ENCODE measurements at places on chromosomes 5 and 9.

- DNase-seq: no peak
These were observed 81.0 kb downstream of the WWC1 start for GRCh38 chr5:168372356-168372946.

GRCh38 chr5:168073991-168074800 lies 217.2 kb upstream of the WWC1 start:
- no peak for DNase-seq

- no peak for DNase-seq
These were observed 40.7 kb downstream of the SECISBP2 start for GRCh38 chr9:89358985-89359384.

DNA sequence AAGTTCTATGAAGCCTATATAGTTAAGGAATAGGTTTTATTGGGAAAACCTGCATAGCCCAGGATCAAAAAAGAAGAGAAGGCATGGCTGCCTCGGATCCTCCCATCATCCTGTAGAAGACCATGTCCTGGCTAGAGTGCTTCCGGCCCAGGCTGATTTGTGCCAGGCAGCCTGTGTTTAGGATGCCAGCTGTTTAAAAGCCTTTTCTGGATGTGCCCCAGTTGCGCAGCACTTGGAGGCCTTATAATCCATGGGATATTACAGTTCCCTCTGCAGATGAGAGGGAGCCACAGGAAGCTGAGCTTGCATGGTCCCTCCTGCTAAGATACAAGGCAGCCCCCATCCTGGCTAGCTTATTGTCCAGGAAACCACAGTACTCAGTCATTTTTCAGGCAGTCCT lies 97.9 kb downstream of the CHSY3 start:
- DNase-seq: no peak

DNA sequence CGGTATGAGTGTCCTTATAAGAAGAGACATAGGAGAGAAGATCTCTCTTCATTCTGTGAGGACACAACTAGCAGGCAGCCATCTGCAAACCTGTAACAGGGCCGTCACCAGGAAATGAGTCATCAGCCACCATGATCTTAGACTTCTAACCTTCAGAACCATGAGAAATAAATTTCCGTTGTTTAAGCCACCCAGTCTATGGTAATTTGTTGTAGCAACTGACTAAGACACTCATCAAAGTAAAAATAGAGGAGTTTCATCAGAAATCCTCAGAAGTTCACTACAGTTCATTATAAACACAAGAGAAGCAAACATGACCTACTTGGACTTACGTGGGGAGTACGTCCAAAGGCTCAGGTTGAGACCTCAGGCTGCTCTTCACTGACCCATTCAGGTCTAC lies 357.7 kb downstream of the SEMA5A start:
- no peak for DNase-seq

DNA sequence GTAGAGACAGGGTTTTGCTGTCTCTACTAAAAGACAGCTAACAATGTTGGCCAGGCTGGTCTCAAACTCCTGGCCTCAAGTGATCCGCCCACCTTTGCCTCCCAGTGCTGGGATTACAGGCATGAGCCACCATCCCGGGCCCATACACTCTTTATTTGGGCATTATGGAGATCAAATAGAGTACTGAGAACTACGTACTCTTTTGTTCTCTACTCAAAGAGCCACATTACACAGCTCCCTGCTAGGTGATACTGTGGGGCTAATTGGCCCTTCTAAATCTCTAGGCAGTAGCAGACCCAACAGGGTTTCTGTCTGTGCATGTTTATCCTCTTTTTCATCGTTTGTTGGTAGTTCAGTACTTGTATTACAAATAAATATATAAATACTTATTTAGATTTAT lies 16.1 kb downstream of the CKMT2 start:
- no peak for DNase-seq

DNA sequence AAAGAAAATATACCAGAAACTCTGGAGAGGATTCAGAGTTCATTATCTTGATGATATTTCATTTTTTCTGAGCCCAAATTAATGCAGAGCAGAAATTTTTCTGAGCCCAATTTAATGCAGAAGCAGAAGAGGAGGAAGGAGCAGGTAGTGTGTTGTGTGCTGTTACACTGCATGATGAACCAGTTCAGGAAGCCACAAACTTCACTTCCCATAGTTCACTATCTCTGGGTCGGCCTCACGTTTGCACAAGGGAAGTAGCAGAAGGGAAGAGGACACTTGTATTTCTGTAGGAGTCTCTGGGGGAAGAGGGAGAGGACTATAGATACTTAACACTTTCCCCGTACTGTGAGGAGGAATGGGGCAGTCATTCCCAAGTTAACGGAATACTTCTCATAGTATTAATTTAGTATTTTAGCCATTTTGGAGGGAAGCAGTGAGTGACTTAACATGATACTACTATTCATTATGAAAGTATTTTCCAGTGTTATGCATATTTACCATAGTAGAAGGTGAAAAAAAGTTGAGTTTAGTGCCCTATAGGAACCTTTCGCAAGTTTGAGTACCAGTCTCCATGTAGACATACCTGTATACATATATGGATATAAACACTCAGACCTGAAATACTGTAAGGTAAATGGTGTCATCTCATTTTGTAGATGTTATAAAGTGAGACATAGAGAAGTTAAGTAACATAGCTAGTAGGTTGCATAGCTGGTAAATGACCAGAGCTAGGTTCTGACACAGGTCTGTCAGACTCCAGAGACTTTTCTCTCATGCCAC lies 30.0 kb downstream of the XPA start:
- DNase-seq: peak; percentile 9

GRCh38 chr5:142935014-142935413 lies 164.8 kb downstream of the ARHGAP26 start:
- DNase-seq: peak; percentile 79

GRCh38 chr9:69573651-69574050 lies 98.5 kb downstream of the APBA1 start:
- DNase-seq: no peak

GRCh38 chr9:13948037-13948436 lies 365.9 kb downstream of the NFIB start:
- DNase-seq: no peak

- no peak for DNase-seq
These were observed 50.9 kb upstream of the SUSD3 start for GRCh38 chr9:93007529-93008058.

- no peak for DNase-seq
These were observed 233.8 kb downstream of the SEMA6A start for GRCh38 chr5:116340799-116341198.

- DNase-seq: peak; percentile 77
These were observed 191.4 kb downstream of the TMEM167A start for GRCh38 chr5:82885627-82886389.

DNA sequence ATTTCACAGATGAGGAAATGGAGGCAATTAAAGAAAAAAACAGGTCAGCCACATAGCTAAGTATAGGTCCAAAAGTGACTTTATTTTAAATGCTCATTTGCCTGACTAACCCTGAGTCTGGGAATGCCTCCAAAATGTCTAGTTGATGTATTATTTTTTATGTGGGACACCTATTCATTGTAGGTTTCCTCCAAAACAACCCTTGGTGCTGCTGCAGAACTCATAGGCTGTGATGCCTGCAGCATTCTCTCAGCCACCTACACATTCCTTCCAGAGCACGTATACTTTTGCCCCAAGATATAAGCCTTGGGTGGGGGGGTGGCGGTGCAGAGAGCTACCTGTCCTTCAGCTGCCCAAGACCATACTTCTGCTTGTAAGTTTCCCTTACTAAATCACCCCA lies 77.4 kb downstream of the MSX2 start:
- DNase-seq: no peak

- DNase-seq: no peak
These were observed 129.8 kb downstream of the GNAQ start for GRCh38 chr9:77901771-77902170.

- DNase-seq: peak; percentile 14
These were observed 31.4 kb downstream of the GCNT1 start for GRCh38 chr9:76490249-76490990.

- DNase-seq: no peak
These were observed 16.3 kb upstream of the PJA2 start for GRCh38 chr5:109426075-109426474.

- no peak for DNase-seq
These were observed 374.0 kb downstream of the NFIB start for GRCh38 chr9:13939701-13940490.

- DNase-seq: no peak
These were observed 340.7 kb downstream of the ARRDC3 start for GRCh38 chr5:91042247-91042935.

DNA sequence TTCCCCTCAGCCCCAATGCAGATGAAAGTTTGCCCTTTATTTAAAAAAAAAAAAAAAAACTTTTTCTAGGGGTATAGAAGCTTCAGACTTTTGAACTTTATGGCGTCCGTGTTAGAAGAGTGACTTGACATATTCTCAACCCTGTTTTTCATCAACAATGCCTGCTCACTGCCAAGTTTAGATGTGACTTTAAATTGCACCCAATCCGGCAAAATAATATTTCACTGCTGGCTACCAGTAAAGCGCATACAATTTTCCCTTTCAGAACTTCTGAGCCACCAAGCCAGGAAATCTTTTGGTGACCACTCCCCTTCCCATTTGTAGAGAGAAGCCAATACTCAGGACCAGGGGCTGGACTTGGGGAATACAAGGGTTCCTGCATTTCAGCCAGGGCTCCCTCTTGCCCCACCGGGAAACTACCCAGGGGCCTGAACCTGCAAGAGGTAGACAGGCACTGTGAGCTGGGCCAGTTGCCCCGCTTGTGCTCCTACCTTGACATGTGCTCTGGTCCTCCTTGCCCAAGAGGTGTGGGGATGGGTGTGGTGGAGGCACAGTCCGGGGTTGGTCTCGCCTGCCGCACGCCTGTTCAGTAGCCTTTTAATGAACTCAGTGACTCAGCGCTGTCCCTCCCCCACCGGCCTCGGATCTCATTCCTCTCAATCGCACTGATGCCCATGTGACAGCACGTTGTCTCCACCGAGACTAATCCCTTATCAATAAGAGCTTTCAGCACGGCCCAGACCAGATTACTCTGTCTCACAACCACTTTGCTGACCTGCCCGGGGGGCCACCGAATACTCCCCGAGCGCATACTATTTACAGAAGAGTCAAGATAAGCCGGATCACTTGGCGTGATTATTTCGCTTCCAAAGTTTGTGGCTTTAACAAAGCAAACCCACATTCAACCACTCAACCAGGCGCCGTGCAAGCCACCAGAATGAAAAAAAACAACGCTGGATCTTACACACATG lies 226.4 kb downstream of the DCP2 start:
- no peak for DNase-seq

GRCh38 chr9:76602199-76602598 lies 143.2 kb downstream of the GCNT1 start:
- DNase-seq: no peak

DNA sequence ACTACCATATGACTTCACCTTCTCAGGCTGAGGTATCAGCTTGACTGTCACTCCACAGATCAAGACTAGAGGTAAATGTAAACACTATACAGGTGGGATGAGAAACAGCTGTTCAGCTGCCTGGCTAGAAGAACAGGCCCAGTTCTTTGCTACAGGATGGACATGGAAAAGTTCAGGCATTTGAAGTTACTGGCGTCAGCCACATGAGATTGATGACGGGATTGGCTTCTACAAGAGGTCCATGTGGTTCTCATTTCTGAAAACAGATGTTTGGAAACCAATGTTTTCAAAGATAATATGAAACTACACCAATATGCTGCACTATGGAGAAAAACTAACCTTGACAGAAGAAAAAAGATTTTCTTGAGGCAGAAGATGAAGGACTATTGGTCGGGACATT lies 324.1 kb downstream of the CDH10 start:
- no peak for DNase-seq

DNA sequence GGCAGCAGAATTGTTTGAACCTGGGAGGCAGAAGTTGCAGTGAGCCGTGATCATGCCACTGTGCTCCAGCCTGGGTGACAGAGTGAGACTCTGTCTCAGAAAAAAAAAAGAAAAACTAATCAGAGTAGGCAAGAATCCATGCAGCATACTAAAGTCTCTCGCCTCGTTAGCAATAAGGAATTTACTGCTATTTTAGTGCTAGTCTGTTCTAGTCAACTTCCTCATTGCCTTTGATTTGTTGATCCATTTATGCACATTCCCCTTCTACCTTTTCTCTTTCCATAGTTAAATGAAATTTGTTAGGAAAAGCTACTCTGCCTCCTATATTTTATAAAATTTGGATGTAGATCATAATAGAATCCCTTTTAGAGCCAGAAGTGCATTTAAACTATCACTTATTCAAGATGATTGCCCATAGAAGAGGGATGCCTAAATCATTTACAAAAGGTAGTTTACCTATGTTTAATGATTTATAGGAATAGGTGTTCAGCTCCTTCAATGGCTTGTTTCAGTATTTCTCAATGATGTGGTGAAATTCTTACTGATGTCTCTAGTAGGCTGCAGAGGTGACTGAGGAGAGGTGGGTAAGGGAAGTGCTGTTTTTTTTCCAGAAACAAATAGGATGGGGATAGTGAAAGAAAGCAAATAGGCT lies 1.9 kb downstream of the LRRC19 start:
- DNase-seq: no peak

DNA sequence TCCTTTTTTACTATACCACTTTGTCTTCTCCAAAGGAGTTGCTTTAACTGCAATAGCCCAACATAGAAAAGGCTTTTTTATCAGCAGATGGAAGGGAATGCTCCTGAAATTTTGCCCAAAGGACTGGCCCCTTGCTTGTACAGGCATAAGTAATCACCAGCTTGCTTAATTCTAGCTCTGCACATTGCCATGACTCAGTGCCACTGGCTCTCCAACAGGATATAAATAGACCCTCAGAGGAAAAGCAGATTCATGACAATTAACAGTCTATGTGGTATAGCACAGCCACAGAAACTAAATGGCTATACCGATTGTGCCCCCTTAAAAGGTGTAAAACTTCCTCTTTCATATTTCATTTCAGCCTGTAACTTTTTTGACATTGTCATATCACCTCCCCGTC lies 227.0 kb downstream of the ZNF608 start:
- no peak for DNase-seq

DNA sequence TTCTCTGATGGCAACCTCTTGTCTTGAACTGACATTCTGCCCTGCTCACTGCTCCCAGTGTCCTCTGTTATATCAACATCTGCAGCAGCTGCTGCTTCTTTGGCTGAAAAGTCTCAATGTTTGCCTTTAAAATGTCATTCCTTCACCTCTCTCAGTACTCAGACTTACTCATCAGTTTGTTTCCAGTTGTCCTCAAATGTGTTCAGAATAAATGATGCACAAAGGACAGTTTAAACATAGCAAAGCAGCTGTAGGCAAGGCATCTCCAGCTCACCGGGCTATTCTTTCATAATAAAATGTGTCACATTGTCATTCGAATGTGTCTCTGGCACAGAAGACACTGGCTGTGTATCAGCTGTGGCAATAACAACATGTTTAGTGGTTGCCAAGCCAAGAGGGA lies 590.9 kb upstream of the ZNF608 start:
- DNase-seq: no peak
